Aorta (tissue), 5 donors: ENCODE measurements at places on chromosomes 11 and 22. TPM values are rescaled to one million over a fixed set of nuclear protein-coding genes. Genes with fewer than 3 reads are reported as not detected.

DNA sequence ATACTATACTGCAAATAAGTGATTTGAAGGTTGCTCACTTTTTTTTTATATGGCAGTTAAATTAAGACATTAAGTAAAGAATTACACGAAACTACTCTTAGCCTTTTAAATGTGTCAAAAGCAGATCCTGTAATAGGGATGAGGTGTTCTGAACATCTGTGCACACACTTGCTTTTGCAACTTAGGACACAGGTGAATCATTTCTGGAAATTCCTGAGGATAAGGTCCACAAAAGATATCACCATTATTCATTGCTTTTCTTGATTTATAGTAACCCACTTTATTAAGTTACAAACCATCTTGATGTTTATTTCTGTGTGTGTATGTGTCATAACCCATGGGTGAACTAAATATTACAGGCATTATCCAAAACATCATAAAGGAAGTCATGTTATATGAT is 55.9 kb downstream of the SLC5A12 start:
- DNase-seq = no peak
- H3K27me3 ChIP-seq = no peaks in the 10 kb centered on the region
- no peaks in the 10 kb centered on the region for H3K36me3 ChIP-seq
- no peak overlapping the region for H3K27ac ChIP-seq
- no peaks in the 10 kb centered on the region for H3K4me1 ChIP-seq
- H3K4me3 ChIP-seq = no peak overlapping the region

DNA sequence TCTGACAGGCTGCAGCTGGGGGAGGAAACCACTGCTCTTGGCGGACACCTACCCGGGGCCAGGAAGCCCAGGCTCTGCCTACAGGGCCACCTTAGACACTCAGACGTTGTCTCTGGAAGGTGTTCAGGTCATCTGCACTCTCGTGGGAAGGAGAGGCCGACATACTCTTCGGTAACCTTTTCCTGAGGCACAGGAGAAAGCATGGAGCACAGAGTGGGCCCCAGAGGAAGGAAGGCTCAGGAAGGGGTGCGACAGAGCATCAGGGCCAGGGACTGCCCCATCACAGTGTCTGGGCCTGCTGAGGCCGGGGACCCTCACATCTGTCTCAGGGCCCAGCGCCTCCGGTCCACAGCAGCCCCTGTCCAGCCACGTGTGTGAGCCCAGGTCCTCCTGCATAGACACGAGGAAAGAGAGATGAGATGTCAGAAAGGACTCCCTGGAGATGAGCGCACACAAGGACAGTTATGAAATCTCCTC is 18.2 kb upstream of the TUB start:
- no peak for DNase-seq
- H3K27me3 ChIP-seq = no peaks in the 10 kb centered on the region
- H3K4me3 ChIP-seq = no peak overlapping the region
- no peak overlapping the region for H3K27ac ChIP-seq
- H3K36me3 ChIP-seq = no peaks in the 10 kb centered on the region

GRCh38 chr11:18361154-18361553 is 33.2 kb upstream of the LDHA start:
- H3K36me3 ChIP-seq = peaks cover 5% of the 10 kb centered on the region
- H3K27ac ChIP-seq = no peak overlapping the region
- DNase-seq = no peak
- no peaks in the 10 kb centered on the region for H3K4me1 ChIP-seq

GRCh38 chr22:46970411-46971098 is 208.1 kb downstream of the TBC1D22A start:
- H3K36me3 ChIP-seq = peaks cover 2% of the 10 kb centered on the region
- H3K4me1 ChIP-seq = no peaks in the 10 kb centered on the region
- no peaks in the 10 kb centered on the region for H3K27me3 ChIP-seq
- H3K27ac ChIP-seq = no peak overlapping the region

DNA sequence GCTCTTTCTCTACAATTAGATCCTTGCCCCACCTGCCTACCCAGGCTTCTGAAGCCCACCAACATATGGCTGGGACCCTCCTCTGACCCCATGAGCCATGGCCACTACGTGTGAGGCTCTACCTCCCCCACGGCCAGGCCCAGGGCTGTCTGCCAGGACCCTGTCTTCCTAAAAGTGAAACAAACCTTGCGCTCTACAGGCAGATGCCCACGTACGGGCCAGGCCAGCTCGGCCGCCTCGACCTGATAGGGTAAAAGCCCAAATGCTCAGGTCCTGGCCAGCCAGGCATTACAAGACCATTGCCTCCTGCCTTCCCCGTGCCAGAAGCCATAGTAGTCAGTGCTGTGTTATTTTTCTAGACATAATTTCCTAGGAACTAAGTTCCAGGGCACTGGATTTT is 1496.4 kb downstream of the BRD1 start:
- H3K36me3 ChIP-seq = no peaks in the 10 kb centered on the region
- no peak overlapping the region for H3K4me3 ChIP-seq

DNA sequence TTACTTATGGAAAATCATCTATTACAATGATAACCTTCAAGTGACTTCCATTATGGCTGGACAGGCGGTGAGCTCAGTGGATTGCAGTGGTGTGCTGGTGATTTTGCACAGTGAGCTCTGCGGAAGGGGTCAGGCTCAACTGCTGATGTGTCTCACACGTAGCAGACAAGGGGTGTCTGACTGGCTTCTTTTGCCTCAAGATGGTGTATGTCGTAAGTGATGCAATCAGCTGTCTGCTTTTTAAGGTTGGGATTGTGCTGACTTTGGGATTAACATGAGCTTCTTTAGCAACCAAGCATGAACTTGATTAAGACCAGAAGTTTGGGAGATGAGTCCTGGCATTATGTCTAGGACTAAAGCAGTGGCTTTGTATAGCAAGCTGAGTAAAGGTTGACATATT is 49.5 kb downstream of the POLD3 start:
- H3K4me3 ChIP-seq = no peak overlapping the region
- H3K27ac ChIP-seq = no peak overlapping the region
- H3K36me3 ChIP-seq = no peaks in the 10 kb centered on the region
- no peaks in the 10 kb centered on the region for H3K4me1 ChIP-seq
- no peak for DNase-seq

DNA sequence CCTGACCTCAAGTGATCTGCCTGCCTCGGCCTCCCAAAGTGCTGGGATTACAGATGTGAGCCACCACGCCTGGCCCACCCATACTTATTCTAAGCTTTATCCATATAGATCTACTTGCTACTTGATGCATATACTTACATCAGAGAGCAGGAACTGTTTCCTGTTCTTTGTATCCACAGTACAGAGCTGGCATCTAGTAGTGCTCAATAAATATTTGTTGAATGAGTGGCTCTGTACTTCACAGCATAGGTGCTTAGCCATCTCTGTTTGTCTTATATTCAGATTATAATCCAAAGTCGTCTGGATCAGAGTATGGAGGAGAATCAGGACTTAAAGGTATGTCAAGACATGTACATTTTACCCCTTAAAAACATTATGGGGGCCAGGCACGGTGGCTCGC is 38.6 kb upstream of the DLAT start:
- no peaks in the 10 kb centered on the region for H3K27me3 ChIP-seq
- H3K27ac ChIP-seq = no peak overlapping the region
- DNase-seq = no peak
- H3K36me3 ChIP-seq = peaks cover 7% of the 10 kb centered on the region
- H3K4me1 ChIP-seq = no peaks in the 10 kb centered on the region

GRCh38 chr11:9461760-9462134 is 935 bp downstream of the ZNF143 start:
- H3K27ac ChIP-seq = no peak overlapping the region
- H3K4me1 ChIP-seq = peaks cover 2% of the 10 kb centered on the region
- H3K27me3 ChIP-seq = no peaks in the 10 kb centered on the region
- H3K36me3 ChIP-seq = no peaks in the 10 kb centered on the region
- H3K4me3 ChIP-seq = peak overlapping the region; percentile 71

DNA sequence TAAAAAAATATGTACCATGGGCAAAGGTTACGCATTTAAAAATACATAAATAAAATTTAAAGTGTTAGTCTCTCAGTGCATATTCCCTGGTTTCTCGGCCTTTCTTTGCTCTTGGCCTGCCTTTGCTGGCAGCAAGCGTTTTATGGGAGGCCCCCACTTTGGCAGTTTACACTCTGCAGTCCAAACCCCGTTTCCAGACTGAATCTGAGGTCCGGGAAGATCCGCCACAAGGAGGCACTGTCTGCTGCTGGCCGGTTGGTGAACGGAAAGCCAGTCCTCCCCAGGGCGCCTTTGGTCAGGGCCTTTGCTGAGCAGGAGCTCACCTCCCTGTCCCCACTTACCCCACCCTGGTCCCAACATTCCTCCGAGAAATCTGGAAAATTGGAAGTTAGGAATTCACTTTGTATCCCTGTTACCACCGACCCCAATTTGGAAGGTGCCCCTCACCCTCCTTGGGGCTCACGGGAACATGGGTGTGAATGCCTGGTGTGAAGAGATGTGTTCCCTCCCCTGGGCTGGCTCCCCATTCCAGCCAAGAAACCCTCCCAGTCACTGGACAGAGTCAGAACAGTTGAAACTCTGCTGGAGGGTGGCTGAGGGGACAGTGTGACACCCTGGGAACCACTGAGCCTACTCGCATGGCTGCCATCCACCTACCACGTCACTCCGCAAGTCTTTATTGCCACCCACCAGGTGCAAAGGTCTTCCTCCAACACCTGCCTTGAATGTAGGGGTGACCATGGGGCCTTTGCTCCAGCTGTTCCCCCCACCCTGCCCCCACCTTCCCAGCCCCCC is 9.4 kb upstream of the SF1 start:
- DNase-seq = peak; percentile 70
- H3K27ac ChIP-seq = no peak overlapping the region
- H3K4me3 ChIP-seq = no peak overlapping the region
- peaks cover 3% of the 10 kb centered on the region for H3K36me3 ChIP-seq

DNA sequence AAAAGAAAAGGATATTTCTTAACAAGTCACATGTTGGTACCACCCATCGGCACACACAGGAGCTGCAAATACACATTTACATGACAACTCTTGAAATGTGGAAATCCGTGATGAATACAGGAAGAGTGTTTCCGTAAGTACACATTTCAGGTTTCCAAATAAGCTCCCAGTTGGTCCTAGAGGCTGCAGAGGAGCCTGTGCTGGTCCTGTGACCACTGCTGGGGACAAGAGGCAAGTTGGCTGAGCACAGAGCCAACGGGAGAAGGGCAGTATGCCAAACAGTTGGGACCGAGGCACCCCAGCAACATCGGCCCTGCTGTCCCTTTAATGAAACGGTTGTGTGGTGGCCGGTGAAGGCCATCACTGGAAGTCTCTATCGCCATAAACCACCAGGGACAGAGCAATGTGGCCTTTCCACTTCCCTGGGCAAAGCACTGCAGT is 38.5 kb upstream of the ARFGAP3 start:
- no peaks in the 10 kb centered on the region for H3K4me1 ChIP-seq
- H3K27ac ChIP-seq = no peak overlapping the region
- DNase-seq = no peak
- no peak overlapping the region for H3K4me3 ChIP-seq

DNA sequence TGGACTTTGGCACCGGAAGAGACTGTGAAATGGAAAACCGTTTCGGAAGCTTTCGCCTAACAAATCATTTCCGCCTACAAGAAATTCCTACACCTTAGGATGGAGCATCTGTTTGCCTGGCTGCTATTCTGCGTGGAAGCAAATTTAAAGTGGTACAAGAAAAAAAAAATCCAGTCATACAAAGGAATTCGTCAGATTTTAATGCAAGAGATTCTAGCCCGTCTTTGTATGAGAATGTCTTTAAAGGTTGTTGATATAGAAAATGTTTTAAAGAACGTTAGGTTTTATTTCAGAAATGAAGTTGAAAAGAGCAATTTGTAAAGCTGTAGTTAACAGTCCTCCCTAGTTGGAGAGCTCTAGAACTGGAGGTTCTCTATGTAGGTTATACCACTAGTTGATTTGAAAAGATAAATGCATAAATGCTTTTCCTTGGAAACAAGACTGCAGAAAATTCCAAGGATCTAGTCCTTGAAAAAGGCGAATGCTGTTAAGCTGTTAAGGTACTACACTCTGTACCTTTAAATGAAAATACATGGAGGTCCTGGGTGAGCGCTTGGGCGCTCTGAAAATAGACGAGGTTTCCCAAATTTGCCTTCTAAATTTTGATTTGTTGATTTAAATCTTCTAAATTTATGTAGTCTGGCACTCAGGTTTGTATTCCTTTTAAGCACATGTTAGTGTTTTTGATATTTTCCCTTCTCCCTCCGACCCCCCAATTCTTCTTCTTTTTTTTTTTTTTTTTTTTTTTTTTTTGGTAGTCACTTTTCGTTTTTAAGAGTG is 2.4 kb downstream of the NCR3LG1 start:
- no peaks in the 10 kb centered on the region for H3K4me1 ChIP-seq
- H3K4me3 ChIP-seq = peak overlapping the region; percentile 81
- H3K27ac ChIP-seq = no peak overlapping the region
- no peaks in the 10 kb centered on the region for H3K36me3 ChIP-seq

DNA sequence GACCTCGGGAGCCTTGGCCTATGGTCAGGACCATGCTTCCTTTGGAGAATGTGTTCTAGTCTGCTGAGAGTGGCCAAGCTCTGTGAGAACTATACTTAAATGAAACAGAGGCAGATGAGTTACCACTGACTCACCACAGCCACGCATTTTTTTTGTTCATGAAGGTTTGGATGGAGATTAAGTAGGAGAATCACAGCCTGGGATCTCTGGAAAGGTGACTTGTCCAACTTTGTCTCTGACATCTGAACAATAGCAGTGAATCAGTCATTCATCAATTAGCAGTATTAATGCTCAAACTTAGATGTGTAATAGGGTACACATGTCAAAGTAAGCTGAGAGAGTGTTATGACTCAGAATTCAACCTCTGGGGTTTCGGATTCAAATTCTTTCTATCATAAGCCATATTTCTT is 100.7 kb upstream of the ANO3 start:
- no peaks in the 10 kb centered on the region for H3K27me3 ChIP-seq
- H3K36me3 ChIP-seq = no peaks in the 10 kb centered on the region
- DNase-seq = no peak
- no peaks in the 10 kb centered on the region for H3K4me1 ChIP-seq

- no peaks in the 10 kb centered on the region for H3K27me3 ChIP-seq
- H3K36me3 ChIP-seq = no peaks in the 10 kb centered on the region
- no peak for DNase-seq
Measured at GRCh38 chr11:17543041-17543440, 1.2 kb downstream of the USH1C start.

- DNase-seq = no peak
- H3K4me3 ChIP-seq = no peak overlapping the region
- H3K4me1 ChIP-seq = no peaks in the 10 kb centered on the region
- no peak overlapping the region for H3K27ac ChIP-seq
- no peaks in the 10 kb centered on the region for H3K36me3 ChIP-seq
- H3K27me3 ChIP-seq = no peaks in the 10 kb centered on the region
Measured at GRCh38 chr11:109819410-109819809, 273.8 kb upstream of the ZC3H12C start.

GRCh38 chr11:130798280-130798679 is 118.0 kb downstream of the SNX19 start:
- no peak for DNase-seq
- no peaks in the 10 kb centered on the region for H3K27me3 ChIP-seq
- no peak overlapping the region for H3K4me3 ChIP-seq

The TEX12 gene
- 0.97 TPM for total RNA-seq

The CEND1 gene
- total RNA-seq = not detected

The FXYD2 gene
- 4.7 TPM for total RNA-seq

The IFITM1 gene
- 311 TPM for total RNA-seq

The RGL4 gene
- total RNA-seq = 1.4 TPM

The HBB gene
- total RNA-seq = 2,087 TPM

The CLDN5 gene
- total RNA-seq = 43.7 TPM
